SHP77 treated with DMSO at 0.1 percent for 48 hours (cell line): ENCODE measurements at places on chromosomes 3 and 15.
A peak's percentile ranks its signal among the peaks of the same experiment; 100 is the strongest.

GRCh38 chr3:135895106-135895733, 70.3 kb upstream of the PPP2R3A start:
- no peak for DNase-seq

DNA sequence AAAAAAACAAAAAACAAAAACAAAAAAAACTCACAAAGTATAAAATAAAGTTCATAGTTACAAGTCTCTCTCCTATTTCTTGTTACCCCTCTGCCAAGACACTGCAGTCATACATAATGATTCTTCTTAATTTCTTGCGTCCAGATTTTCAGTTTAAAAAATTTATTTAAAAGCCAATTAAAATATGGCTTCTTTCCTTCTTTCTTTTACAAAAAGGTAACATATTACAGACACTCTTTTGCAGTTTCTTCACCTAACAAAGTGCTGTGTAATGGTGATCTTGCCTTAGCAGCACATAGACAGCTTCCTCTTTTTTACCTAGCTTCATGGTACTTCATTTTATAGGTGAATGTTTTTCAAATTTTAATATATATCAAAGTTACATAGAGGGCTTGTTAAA, 136.1 kb upstream of the SGO1 start:
- no peak for DNase-seq

GRCh38 chr3:128783774-128784173, 57.8 kb downstream of the RAB7A start:
- DNase-seq: no peak

GRCh38 chr3:3154879-3155610, 24.4 kb downstream of the CRBN start:
- DNase-seq: no peak

GRCh38 chr3:30455840-30456239, 150.6 kb upstream of the TGFBR2 start:
- no peak for DNase-seq

GRCh38 chr15:30923429-30923828, 19.7 kb downstream of the FAN1 start:
- DNase-seq: no peak

- DNase-seq: no peak
These were observed 89.6 kb upstream of the MYZAP start for GRCh38 chr15:57502116-57502515.

- peak; percentile 3 for DNase-seq
These were observed 52.9 kb downstream of the RYK start for GRCh38 chr3:134197681-134198261.

DNA sequence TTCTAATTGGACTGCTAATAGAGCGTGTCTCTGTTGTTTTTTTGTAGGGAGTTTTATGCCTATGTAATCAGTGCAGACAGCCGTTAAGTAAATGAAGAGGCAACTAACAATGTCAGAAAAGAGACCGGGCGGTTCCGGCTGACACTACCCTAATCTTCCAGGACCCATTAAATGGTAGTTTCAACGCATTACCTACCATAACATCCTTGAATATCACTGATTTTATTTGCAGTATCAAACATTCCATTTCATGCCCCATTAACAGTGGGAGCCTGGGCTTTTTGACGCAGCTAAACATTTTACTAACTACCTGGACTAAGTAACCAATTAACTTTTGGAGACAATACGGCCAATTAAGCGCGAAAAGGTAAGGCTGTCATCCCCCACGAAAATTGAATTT, 832.9 kb upstream of the NR2F2 start:
- DNase-seq: no peak

DNA sequence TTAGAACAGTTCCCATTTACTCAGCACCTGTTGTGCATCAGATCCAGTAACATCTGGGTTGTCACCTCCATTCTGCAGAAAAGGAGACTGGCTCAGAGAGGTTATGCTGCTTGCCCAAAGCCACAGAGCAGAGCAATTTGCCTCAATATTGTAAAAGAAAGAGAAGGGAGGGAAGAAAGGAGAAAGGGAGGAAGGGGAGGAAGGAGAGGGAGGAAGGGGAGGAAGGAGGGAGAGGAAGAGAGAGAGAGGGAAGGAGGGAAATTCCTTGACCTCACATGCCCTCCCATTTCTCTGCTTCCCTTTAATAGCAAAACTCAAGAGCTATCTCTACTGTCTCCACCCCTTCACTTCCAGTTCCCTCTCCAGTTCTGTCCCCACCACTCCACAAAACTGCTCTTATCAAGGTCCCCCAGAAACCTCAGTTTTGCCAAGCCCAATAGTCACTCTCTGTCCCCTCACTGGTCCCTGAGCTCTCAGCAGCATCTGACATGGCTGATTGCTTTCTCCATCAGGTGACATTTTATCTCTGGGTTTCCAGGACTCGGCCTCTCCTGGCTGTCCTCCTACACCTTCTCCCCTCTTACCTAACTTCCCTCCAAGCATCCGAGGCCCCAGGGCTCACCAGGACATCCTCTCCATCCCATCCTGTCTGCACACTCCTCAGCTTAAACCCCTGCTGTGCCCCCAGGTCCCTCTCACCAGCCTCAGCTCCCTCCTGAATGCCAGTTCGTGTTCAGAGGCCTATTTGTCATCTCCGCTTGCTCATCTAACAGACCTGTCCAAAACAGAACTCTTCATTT, 104.7 kb upstream of the LINGO1 start:
- no peak for DNase-seq

DNA sequence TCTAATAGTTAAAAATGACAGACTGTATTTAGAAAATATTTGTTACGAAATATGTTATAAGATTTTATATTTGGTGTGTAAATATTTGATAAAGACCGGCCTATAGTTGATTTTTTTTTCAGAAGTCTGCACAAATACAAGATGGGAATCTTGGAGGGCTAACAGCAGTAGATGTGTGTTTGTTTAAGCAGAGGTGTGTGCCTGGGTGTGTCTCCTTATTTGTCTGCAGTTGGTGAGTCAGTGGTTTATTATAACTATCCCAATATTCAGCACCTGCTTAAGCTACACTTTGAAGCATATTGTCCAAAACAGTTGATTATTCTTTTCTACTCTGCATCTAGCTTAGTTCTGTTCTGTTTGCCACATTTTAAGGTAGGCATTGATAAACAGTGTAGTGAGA, 12.4 kb downstream of the GLCE start:
- no peak for DNase-seq

DNA sequence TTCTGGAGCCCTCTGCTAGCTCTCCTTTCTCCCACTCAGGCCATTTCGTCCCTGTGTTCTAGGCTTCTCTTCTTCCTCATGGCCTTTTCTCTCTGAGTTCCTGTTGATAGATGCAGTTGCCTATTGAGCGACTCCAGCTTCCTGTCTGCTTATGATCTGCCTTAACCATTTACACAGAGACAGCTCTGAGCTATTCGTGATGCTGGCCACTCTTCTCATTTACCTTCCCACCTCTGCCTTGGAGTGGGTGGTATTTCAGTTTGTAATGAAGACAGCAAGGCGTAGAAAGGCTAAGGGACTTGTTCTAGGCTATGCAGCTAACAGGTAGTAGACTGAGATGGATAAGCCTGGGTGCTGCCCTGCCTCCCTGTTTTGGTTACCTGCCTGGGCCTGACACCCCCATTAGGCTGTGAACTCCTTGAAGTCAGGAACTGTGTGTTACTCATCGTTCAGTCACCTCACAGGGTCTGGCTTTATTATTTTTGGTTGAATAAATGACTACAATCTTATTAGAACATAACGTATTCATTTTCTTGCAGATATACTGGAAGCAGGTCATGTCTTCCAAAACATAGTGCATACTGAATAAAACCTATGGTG, 12.6 kb upstream of the ZBTB47 start:
- no peak for DNase-seq

GRCh38 chr15:75823860-75824613, 19.2 kb upstream of the UBE2Q2 start:
- DNase-seq: no peak

GRCh38 chr3:10443272-10444109, 61.9 kb downstream of the ATP2B2 start:
- DNase-seq: no peak

GRCh38 chr3:33954956-33955355, 156.5 kb downstream of the PDCD6IP start:
- DNase-seq: no peak

DNA sequence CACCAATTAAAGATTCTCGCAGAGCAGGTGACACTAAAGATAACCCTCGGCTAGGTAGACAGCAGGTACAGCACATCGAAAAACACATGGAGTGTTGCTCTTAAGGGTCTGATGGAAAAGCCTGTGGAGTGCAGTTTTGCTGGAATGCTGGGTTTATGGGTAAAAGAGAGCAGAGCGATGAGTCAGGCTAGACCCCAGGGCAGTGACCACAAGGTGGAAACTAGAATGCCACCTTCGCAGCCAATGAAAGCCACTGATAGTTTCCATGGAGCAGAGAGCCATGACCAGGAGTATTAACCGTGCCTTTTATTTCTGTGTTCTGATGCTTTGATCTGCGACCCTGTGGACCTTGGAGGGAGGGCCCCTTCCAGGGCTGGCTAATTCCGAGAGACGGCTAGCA, 149.8 kb downstream of the GABRB3 start:
- no peak for DNase-seq

GRCh38 chr15:44194323-44195150, 534 bp downstream of the FRMD5 start:
- peak; percentile 22 for DNase-seq

DNA sequence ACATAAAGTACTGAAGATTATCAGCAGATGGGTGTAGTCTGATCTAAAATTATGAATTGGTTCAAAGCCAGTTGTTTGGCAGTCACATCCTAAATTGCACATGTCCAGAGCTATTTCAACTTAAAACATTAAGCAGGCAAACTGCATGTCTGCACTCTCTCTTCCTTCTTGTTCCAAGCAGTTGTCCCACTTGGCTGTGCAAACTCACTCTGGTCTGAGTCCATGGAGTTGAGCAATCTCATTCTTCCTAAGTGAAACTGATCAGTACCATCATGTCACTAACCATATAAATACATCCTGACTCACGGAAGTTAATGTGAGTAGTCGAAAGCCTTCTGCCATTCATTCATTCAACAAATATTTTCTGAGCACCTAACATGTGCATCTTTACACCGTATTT, 353.0 kb downstream of the ROBO1 start:
- no peak for DNase-seq

DNA sequence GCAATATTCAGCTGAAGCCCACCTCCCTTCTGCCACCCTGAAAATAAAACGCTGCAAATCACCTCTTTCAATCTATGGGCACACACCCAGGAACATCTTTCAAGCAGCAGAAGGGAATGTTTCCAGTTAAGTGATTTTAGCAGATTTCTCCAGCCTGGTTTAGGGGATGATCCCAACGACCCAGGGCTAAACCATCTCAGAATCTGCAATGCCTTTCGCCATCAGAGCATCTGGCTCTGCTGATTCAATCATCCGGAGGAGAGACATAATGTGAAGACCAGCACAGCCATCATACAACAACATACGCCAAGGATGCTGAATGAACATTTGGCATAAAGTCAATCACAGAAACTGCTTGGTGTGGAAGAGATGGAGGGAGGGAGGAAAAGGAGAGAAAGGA, 15.5 kb upstream of the LRRN1 start:
- DNase-seq: no peak

GRCh38 chr3:128060473-128061381, 8.5 kb downstream of the SEC61A1 start:
- DNase-seq: no peak

- DNase-seq: no peak
These were observed 4.2 kb downstream of the ARPP21 start for GRCh38 chr3:35643495-35643894.

GRCh38 chr3:53773611-53774368, 72.4 kb downstream of the CHDH start:
- no peak for DNase-seq

- DNase-seq: no peak
These were observed 412.8 kb upstream of the TGFBR2 start for GRCh38 chr3:30193625-30194044.

- DNase-seq: no peak
These were observed 435.4 kb upstream of the GOLIM4 start for GRCh38 chr3:168531116-168531515.

- no peak for DNase-seq
These were observed 8.4 kb upstream of the UCN2 start for GRCh38 chr3:48571938-48572337.

DNA sequence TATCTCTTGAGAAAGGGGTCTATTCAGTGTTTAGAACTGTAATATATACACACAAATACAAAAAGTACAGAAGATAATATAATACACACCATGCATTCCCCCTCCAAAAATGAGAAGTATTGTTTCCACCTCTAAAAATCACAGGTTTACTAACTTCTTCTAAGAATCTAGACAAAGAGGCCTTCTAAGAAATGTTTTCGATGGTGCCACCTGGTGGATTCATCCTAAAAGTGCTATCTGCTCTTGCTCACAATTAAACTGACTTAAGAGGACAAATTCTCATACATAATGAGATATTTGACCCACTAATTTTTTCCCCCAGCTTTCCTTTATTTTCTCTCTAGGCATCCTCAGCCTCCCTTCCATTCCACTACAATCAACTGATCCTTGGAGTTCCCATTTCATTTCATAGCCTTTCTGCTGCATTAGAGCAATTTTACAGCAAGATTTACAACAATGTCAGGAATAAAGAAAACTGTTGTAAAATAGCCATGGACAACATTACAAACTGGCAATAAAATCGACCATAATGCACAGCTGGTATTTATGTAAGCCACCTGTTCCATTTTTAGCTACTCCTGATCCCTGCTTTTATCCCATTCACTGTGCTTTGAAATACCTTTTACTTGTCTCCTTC, 124.6 kb downstream of the ARRDC4 start:
- DNase-seq: no peak

DNA sequence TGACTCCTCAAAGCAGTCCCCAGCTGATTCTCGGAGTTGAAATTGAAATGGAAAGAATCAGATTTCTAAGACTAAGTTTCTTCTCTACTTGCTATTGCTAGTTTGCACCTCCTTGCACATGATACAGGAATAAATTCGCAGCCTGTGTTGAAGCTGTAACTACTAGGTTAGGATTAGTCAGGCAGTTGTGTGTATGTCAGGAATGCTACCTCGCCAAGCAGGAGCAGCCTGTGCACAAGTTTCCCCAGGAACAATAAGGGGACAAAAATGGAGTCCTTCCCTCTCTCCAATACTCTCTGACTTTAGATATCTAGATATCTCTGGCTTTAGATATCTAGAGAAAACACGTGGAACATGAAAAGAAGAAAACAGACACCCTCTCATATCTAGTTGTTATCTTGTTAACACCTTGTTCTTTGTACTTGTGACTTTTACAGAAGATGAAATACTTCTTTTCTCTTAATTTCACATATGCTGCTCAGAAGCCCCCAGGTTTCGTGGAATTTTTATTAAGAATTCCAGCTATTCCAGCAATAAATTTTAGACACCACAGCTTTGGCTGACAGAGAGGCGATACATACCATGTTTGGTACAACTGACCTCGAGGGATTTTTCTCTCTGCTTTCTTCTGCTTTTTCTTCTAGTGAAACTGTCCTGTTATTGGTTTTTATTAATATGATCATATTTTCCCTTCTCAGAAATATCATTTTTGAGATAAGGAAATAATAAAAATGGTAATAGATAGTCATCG, 56.1 kb upstream of the CMSS1 start:
- no peak for DNase-seq
